Stimulated activated naive CD8-positive, alpha-beta T cell treated with anti-CD3 and anti-CD28 coated beads, Interleukin-15, Interleukin-2, amounts not matched to agents 100 U/mL and 50 U/mL, for 24 hours (primary cell): ENCODE measurements at places on chromosomes 3 and 15.

DNA sequence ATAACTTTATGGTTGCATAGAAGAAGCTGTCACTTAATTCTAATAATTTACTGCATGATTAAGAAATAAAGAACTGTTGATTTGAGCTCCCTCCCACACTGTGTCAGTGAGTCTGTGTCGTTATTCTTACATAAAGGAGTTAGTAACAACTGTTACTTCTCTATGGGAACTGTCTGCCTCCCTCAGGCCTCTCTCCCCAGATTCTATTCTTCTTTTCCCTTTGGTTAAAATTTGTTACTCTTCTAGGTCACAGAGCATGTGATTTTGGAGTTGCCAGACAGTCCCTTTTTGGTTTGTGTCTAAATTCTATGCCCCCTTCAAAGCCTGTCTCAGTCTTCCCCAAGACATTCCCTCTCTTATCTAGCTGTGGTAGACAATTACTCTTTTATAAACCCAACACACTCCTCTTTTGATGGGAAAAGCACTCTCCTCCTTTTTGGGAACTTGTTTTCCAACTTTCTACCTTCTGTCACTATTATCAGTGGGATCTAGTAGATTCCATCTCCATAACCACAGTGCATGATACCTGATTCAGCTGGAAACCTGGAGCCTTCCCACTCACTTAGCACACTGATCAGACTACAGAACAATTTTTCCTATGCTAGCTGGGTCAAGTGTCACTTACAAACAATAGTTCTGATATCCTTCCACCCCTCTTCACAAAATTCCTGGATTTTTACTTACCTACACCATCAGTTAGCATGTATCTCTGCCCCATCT, 422.1 kb upstream of the TGFBR2 start:
- no peak for DNase-seq

GRCh38 chr3:133750259-133750656, 4.1 kb downstream of the TF start:
- no peak for DNase-seq

GRCh38 chr15:64586259-64586870, 126.0 kb downstream of the ZNF609 start:
- no peak for DNase-seq

DNA sequence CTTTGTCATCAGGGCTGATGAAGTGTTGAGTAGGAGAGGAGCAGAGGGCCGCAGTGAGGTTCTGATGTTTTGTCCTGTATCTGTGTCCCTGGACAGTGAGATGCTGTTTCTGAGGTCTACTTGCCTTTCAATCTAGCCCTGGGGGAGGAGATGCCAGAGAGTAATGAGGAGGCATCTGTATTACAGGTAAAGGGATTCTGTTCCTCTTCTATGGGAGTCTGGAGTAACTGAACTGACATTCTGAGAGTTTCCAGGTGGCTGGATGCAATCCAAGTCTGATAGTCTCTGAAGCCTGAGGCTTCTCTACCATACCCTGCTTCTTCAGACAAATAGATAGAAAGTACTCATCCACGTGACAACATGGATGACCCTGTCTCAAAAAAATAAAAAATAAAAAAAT, 60.9 kb downstream of the IL12A start:
- DNase-seq, result no peak

- DNase-seq, result no peak
Measured at GRCh38 chr3:194657439-194657838, 14.6 kb downstream of the LSG1 start.

DNA sequence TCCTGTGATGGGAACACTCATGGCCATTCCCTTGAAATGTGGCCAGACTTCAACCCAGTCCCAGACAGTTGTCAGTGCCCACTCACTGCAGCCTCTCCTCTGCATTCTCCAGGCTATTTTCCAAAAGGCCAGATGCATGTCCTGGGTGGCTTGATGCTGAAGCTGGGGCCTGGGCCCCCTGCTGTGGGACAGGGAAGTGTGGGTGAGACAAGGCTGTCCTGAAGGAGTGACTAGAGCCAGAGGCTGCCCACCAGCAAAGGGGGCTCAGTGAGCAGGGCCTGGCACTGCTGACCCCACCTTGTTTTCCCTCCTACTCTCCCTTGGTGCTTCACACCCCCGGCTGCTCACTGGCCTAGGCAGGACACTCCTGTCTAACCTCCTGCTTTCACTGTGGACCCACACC, 11.9 kb downstream of the CISH start:
- no peak for DNase-seq

GRCh38 chr3:131549340-131549739, 46.6 kb upstream of the MRPL3 start:
- DNase-seq, result no peak

GRCh38 chr3:32888739-32889138, 62.7 kb upstream of the CCR4 start:
- no peak for DNase-seq
